Activated CD4-positive, alpha-beta T cell treated with anti-CD3 and anti-CD28 coated beads for 24 hours (primary cell): ENCODE measurements at places on chromosomes 13 and 19.

- DNase-seq, result no peak
Measured at GRCh38 chr13:100565286-100565685, 23.3 kb downstream of the GGACT start.

GRCh38 chr13:32309312-32310133 lies 5.6 kb downstream of the ZAR1L start:
- DNase-seq, result no peak

DNA sequence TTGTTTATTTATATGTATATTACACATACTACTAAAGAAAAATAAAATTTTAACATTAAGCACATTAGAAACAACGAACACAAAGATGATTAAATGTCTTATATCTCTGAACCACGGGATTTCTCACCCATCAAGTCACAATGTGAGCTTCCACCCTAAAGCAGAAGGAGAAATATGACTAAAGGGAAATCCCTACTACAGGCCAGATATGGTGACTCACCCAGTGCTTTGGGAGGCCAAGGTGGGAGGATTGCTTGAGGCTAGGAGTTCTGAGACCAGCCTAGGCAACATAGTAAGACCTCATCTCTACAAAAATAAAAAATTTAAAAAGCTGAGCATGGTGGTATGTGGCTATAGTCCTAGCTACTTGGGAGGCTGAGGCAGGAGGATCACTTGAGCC lies 24.6 kb downstream of the DCT start:
- no peak for DNase-seq

DNA sequence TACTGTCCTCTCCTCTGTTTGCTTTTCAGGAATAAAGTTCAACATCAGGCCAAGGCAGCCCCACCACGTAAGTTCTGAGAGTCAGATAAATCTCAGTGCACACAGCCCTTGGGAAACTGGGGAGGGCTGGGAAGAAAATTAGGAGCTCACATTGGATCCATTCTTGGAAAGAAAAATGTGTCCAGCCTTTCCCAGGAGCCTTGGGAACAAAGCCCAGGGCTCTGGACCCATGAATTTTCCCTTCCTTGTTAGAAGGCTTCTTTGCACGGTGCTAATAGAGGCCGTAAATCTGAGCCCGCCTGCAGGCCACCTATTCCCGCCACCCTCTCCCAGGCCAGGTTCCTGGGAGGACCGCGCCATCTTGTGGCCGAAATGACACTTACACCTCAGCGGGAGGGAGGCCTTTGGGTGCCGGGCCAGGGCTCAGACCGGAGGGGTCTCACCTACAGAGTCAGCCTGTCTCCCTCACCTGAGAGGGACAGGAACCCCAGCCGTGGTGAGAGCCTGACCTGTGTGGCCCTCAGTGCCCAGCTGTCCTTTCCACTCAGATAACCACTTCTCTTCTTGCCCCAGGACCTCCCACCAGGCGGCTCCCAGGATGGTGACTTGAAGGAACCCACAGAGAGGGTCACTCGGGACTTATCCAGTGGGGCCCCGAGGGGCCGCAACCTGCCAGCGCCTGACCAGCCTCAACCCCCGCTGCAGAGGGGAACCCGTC lies 25.1 kb upstream of the KCTD15 start:
- DNase-seq, result peak; percentile 66

DNA sequence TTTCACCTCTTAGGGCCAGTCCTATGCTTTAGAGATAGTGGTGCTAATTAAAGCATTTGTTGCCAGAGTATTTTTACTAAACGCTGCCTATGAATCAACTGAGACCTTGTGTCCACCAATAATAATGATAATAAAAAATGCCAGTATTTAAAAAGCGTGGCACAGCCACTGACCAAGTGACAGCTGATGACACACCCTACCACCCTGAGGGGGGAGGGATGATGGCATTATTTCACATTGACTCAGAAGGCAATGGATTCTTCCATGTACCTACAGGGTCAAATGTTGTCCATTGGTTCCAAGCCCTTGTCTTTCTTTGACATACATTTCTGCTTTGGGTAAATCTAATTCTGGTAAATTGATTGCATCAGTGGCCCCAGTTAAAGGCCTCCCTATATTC lies 384.4 kb downstream of the DLEU7 start:
- no peak for DNase-seq

DNA sequence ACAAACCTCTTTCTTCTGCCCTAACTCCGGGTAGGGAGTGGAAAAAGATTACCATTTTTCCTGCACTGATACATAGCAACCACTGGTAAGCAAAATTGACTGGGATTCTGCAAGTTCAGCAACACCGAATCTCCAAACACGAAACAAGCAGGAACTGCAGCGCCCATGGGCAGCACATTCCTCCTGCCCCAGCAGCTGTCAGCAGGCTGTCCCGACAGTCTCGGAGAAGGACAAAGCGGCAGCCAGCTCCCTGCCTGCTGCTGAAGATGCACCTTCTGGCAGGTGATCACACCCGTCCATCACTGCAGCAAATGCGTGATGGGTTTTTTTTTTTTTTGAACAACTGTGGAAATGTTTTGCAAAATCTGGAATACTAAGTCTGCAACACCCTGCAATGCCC lies 6.7 kb downstream of the TMTC4 start:
- DNase-seq, result no peak

GRCh38 chr13:97493456-97493855 lies 59.5 kb downstream of the RAP2A start:
- no peak for DNase-seq

DNA sequence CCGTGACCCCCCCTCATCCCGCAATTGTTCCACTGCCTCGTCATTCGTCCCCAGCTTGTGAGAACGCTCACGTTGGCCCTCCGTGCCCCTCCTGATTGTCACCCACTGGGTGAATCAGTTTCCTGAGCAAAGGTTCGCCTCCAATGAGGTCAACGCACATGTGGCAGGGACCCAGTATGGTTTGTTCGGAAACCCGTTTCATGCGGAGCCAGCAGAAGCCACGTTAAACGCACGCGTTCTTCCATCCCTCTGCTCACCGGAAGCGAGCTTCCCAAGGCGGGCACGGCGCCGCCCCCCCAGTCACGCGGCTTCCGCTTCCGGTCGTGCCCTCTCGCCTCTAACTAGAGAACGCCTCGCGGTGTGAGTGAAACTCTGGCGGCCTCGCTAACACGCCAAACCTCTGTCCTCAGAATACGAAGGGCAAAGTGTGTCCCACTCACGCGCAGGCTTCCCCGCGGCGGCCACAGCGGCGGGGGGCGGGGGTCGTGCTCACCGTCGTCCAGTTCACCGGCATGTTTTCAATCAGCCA lies 18.0 kb upstream of the CFAP97D2 start:
- DNase-seq, result no peak

DNA sequence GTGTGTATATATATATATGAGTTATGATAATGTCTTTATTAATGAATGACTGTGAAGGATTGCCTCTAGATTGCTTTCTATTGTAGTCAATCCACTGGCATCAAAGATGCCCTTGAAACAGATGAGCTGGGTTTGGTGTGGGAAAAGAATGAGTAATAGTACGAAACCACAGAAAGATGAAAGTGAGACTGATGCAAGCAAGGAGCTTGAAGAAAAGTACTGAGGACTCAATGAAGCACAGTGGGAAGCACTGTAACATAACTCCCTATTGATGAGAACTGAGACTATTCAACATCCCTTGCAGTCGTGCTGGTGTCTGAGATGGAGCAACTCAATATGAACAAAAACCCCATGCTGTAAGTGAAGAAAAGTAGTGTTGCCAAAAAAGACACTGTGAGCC lies 1794.2 kb downstream of the SLITRK5 start:
- DNase-seq, result no peak

GRCh38 chr13:50149932-50150331 lies 134.7 kb downstream of the KCNRG start:
- DNase-seq, result no peak

DNA sequence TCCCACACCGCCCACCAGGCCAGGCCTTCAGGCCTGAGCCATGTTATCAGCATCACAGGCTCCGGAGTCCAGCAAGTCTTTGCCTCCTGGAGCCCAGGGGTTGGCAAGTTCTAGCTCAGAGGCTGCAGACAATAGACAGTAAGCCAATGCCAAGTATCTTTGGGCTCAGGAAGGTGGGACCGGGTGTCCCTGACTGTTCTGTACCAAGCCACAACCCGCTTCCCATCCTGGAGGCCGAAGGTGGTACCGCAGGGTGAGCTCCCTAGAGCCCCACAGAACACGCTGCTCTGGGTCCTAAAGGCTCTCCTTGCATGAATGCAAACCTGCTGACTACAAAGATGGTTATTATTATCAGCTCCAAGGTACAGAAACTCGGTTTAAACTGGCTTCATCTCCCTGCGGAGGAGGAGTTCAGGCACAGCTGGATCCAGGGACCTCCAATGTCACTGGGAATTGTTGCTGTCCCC lies 5.5 kb upstream of the FSTL3 start:
- no peak for DNase-seq

DNA sequence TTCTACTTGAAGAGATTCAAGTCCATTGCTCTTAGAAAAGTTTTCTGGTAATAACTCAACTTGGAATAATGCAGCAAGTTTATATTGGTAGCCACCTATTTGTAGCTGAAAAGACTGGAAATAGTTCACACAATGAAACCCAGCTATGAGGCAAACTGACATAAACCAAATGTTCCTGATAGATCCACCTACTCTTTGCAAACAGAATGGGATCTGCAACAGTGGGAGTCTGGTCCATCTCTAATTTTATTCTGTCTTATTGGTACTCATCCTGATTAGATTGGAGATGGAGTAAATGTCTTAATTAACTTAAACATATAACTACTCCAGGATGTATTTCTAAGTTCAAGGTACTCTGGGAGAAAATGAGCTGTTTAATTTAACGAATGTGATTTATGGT lies 438.0 kb downstream of the OLFM4 start:
- DNase-seq, result no peak

DNA sequence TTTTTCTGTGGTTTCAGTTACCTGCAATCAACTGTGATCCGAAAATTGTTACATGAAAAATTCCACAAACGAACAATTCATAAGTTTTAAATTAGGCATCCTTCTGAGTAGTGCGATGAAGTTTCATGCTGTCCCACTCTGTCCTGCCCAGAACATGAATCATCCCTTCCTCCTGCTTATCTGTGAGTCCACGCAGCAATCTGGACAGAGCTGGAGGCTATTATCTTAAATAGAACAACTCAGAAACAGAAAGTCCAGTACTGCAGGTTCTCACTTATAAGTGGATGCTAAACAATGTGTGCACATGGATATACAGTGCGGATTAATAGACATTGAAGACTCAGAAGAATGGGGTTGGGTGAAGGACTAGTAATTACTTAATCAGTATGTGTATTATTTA lies 583.7 kb upstream of the SPRY2 start:
- DNase-seq, result no peak

DNA sequence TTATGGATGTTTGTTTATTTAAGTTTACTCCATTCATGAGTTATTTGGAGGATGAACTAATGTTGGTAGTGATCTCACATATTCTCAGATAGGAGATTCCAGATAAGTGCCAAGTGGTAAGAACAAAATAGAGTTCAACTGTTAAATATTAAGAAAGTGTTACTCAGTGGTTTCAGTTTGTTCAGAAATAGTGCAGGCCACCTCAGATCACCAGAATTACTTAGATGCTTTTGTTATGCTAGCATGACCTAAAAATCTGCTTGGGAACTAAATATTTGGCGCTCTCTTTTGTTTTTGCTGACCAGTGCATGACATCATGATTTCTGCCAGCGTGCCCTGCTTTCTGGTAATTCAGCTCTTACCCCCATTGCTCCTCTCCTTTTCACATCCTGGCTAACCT lies 15.6 kb downstream of the CLDN10 start:
- DNase-seq, result no peak

GRCh38 chr13:102392481-102393209 lies 9.2 kb downstream of the FGF14 start:
- no peak for DNase-seq

DNA sequence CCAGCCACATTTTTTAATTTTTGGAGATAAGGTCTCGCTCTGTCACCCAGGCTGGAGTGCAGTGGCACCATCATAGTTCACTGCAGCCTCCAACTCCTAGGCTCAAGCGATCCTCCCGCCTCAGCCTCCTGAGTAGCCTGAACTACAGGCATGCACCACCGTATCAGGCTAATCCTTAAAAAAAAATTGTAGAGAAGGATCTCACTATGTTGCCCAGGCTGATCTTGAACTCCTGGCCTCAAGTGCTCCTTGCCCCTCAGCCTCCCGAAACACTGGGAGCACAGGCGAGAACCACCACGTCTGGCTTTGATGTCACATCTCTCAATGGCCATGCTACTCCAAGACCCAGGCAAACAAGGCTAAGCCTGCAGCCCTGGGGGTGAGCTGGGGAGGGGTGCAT lies 21.2 kb downstream of the PRKCSH start:
- DNase-seq, result no peak

DNA sequence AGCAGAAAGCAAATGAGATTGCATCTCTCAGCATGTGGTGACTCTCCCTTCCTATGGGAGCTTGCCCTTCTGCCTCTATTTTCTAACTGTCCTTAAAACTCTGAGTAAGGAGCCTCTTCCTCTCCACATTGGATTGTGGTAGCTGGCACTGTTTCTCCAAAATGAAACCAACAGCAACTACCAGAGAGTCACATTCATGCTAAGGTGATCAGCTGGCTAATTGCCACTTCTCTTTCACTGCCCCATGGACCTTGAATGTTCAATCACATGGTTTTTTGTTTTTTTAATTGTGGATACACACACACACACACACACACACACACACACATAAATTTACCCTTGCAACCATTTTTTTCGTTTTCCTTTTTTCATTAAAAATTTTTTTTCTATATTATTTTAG lies 154.7 kb upstream of the TSC22D1 start:
- DNase-seq, result no peak

- no peak for DNase-seq
Measured at GRCh38 chr13:40984668-40985366, 34.3 kb downstream of the ELF1 start.
